ENCODE measurements at places on chromosomes 6 and 20.

DNA sequence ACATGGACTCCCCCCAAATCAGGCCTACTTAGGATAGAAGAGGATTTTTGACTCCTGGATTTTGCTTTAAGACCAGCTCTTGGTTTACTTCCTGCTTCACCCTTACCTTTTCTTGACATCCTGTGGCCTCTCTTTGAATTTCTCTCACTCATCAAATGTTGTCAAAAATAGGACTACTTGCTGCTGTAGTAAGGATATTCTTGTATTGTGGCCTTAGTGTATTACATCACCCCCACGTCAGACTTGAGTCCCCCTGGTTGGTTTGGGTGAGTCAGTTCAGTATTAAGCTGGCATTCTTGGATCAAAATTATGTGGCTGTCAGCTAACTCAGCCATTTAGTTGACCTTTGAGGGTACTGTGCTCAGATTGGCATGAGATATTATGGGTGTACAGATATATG is 1.1 kb downstream of the TPX2 start:
- peak; percentile 81 for DNase-seq

DNA sequence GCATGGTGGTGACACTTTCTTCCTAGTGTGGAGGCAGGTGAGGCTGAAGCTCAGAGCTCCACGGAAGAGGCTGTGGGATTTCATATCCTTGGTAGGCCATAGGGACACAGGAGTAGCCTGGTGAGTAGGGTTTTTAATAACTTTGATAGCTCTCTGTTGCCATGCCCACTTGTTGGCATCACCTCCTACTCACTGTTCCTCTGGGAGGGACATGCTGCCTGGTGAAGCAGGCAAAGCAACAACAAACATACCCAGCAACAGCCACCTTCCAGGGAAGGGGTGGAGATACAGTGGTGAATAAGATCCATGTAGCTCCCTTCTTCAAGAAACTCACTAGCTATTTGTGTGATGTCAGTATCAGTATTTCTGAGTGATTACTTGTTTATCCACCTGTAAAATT is 285.4 kb downstream of the CLIC5 start:
- DNase-seq = no peak

DNA sequence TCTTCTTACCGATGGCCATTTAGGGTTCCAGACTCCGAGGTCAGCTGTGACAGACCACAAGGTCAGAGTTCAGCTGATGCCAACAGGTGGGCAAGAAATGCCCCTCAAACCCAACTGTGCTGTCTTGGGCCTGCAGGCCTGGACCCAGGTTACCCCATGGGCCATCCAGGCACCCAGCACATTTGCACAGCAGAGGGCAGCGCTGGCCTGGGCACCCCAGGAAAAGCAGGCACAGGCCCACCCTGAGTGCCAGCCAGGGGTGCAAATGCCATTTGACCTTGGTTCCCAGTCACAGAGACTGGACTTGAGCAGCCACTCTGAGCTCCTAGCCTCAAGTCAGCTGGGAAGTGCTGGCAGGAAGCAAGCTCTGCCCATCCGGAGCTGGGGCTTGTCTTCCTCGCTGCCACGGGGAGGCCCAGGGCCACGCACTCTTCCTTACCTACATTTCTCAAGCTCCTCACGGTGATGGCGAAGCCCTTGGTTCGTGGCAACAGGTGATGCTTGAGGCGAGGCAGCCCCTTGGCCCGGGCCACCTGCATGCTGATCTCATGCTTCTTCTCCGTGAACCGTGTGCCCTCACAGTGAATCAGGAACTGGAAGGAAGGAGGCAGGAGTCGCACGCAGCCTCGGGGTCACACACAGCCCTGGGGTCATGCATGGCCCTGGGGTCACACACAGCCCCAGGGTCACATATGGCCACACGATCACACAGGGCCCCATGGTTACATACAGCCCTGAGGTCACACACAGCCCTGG is 120.8 kb downstream of the AGPAT4 start:
- no peak for DNase-seq

DNA sequence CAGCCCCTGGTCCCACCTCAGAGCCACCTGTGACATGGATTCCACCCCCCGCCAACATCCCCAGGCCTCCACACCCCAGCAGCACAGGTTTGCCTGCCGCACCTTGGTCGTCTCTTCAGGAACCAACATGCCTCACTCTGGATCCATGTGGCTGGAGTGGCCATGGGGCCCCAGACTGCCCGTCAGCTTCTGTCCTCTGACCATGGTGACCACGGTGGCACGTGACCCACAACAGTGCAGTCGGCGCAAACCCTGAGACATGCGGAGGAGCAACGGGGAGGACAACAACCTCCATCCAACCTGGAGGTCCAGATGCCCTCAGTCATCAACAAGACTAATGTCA is 85.6 kb downstream of the ANKRD60 start:
- DNase-seq = no peak

DNA sequence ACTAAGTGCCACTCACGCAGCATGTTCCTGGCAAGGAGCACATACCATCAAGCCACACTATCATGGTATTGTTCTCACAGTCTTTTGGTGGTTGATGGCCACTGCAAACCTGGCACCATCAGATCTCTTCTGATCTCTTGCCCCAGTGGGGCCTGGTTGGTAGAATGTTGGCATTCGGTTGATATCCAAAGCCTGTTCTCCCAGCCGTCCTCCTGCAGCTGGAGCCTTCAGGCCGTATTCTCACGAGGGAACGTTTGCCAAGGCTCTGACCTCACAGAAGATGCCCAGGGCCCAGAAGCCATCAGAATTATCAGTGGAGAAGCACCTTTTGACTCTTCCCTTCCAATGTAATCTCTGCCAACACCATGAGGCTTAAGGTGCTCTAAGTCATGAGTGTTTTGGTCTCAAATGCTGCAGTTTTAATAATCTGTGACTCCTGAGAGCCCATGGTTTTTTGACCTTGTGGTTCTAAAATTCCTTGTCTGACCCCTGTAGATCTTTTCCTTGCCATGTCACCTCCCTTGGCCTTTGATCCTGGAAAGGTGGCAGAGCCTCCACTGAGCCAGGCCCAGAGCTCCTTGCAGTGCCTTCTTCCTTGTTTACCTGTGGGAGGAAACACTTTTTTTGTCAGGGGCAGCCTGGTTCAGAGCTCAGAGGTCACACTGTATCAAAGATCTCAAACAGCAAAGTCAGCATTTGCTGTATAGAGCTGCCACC is 27.8 kb downstream of the POFUT1 start:
- no peak for DNase-seq

- no peak for DNase-seq
Observed at GRCh38 chr6:22372922-22373321, 76.1 kb upstream of the PRL start.

DNA sequence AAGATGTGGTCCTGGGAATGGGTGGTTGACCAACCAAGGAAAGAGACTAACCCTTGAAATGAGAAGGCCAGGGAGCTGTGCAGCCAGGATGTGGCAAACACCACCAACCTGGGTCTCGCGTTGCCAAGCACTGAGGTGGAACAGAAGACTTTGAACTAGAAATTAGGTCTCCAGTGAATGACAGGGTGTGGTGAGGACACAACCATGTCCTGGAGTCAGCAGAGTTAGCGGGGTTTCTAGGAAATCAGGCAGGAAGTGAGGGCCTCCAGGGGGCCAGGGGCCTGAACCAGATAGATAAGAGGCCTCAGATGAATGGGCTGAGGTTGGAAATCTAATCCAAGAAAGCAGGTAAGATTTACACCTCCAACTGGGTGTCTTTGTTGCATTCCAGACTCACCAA is 353.3 kb upstream of the ARID1B start:
- no peak for DNase-seq

DNA sequence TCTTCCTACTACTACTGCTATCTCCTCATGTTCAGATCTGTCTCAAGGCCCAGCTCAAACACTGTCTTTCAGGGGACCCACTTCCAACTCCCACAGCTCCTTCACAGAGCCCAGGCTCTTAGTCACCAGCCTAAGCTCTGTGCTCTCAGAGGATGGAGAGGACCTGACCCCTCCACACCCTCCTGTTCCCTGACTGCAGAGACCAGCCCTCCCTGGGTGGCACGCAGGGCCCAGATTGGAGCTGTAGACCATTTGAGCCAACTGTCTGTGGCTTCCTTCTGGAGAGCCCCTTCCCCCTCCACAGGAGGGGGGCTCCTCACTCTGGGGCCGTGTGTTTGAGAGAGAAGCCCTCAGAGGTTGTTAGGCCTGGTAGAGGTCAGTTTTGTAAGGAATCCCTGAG is 9.8 kb downstream of the SNPH start:
- no peak for DNase-seq

DNA sequence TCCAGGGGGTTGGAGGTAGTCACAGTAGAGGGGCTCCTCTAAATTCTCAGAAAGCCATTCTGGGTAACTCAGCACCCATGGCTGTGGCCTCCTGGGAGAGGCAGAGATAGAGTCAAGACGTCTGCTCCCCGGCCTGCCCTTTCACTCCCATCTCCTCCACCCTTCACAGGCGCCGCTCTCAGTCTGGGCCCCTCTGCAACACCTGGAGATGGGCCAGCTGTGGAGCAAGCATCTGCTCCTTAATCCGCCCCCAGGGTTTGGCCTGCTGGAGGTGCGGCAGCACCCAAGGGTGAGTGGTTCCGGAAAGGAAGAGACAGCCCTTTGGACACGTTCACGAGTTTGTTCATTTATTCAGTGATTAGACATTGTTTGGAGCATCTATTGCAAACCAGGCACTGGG is 271.3 kb downstream of the BMP7 start:
- DNase-seq = no peak

- peak; percentile 3 for DNase-seq
Observed at GRCh38 chr6:155417454-155417853, 38.2 kb downstream of the NOX3 start.

- DNase-seq = no peak
Observed at GRCh38 chr20:22529150-22530019, 55.0 kb downstream of the FOXA2 start.

DNA sequence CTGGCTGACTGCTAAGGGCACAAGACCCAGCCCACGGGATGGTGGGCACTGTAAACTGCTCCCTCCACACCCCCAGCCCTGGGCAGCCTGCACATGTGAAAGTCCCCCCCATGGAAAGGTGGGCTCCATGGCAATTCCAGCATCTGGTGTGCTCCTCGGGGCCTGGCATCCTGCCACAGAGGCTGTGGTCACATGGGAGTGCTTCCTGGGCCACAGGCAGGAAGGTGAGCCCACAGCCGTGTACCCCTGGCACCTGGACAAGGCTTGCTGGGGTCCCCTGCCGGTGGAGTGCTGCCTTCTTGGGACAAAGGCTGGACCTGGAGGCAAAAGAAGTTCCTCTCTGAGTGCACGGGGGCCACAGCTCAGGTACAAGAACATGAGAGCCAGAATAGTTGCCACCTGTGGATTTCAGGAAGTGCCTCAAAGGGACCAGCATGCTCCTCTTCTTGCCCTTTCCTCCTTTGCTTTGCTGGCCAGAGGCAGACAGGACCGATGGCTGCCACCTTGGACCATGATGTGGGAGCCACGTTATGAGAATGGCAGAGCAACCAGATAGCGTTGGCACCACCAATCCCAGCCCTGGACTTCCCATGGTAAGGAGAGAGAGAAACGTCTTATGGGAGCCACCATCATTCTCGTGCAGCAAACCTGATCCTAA is 120.2 kb upstream of the MLN start:
- DNase-seq = no peak

DNA sequence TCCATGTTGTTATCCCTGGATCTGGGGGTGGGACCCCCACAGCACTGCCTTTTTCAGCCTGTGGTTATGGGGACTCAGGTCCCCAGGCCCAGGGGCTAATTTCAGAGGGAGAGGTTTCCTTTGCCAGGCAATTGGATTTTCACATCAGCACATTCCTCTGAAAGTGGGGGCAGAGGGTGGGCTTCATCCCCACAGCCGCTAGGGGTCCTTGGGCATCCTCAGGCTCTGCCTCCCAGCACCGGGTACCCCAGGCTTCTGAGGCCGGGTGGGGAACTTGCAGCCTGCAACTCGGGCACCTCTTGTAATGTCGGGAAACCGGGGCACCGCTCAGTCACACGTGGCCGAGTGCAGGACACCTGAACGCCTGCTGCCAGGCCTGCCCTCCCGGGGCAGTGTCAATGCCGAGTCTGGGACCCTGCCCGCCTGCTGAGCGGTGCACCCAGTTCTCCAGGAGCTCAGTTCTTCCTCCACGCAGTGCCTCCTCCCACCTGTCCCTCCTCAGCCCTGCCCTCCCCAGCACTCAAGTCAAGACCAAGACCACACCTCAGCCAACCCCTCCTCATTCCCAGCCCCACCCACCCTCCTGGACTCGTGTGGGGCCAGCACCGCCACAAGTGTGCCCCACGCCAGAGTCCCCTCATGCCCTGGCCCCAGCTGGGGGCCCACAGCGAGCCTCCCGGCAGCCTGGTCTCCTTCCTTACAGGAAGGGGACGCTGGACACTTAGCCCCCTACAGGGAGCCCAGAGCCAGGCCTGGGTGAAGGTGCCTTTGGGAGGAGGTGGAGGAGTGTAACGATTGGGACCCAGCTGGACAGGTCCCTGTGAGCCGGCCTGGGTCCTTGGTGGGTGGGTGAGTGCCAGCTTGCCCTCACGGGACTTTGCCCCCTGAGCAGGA is 8.8 kb upstream of the CHRNA4 start:
- no peak for DNase-seq

- DNase-seq = peak; percentile 53
Observed at GRCh38 chr6:147651249-147652063, 143.0 kb downstream of the SAMD5 start.

- no peak for DNase-seq
Observed at GRCh38 chr6:39853604-39854003, 61.4 kb downstream of the DAAM2 start.

DNA sequence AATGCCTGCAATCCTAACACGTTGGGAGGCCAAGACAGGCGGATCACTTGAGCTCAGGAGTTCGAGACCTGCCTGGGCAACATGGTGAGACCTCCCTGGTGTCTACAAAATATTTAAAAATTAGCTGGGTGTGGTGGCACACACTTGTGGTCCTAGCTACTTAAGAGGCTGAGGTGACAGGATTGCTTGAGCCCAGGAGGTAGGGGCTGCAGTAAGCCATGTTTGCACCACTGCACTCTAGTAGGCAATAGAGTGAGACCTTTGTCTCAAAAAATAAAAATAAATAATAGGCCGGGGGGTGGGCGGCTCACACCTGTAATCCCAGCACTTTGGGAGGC is 18.3 kb upstream of the RIPOR3 start:
- DNase-seq = no peak

DNA sequence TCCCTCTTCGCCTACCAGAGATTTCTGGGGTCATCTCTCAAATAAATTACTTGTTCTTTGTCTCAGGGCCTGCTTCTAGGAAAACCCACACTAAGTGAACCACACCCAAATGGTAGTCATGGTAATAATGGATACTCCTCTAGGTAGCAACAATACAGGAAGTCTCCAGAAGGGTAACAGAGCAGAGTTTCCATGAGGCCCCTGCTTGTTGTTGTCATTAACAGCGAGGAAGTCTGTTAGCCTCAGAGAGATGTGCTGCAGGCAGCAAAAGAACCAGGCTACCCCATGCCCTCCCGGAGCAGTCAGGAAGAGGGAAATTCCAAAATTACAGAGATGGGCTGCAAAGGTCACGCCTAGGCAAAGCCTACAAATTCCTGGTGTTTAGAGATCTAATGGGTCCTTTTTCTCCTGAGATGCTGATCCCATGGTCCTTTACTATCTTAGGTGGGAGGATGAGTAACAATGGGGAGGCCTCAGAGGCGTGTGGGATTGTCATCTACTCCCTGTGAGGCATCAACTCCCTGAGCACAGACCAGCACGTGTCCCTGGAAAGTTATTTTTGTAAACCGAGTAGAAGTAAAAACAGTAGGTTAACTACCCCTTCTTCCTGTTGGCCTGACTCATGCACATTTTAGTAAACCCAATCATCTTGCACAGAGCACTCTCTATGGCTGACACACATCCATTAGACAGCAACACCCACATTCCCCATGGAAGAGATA is 10.1 kb downstream of the ISM1 start:
- DNase-seq = peak; percentile 88

GRCh38 chr6:79985128-79985527 is 19.3 kb upstream of the TTK start:
- DNase-seq = no peak

- DNase-seq = no peak
Observed at GRCh38 chr6:56507517-56507916, 135.2 kb downstream of the DST start.

All from LHCN-M2 (cell line).